Heart left ventricle (tissue), 16 donors: ENCODE measurements at places on chromosomes 13 and 19. TPM values are rescaled to one million over a fixed set of nuclear protein-coding genes. Genes with fewer than 3 reads are reported as not detected.

Gene STRN4
- 47.5 TPM for total RNA-seq

Gene GIPR
- total RNA-seq, result 5.6 TPM

Gene PRR22
- total RNA-seq, result 1.5 TPM

Gene EPS8L1
- total RNA-seq, result 2.9 TPM

GRCh38 chr19:56637976-56638555 lies 4.9 kb upstream of the SMIM17 start:
- peak; percentile 87 for DNase-seq

DNA sequence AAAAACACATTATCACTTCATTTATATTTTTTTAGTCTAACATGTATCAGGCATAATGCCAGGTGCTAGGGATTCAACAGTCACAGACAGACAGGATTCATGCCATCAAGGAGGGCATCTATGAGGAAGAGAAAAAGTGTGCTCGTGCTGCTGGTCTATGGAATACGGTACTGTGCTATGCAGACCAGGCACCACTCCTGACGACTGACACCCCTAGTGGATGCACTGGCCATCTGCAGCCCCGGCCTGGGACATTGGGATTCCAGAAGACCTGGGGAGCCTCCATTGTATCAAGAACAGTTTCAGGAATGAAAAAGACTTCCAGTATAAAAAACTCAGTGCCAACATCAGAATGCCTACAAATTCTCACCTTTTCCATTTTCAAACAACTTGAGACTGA lies 94.0 kb downstream of the KLF12 start:
- DNase-seq, result peak; percentile 59

DNA sequence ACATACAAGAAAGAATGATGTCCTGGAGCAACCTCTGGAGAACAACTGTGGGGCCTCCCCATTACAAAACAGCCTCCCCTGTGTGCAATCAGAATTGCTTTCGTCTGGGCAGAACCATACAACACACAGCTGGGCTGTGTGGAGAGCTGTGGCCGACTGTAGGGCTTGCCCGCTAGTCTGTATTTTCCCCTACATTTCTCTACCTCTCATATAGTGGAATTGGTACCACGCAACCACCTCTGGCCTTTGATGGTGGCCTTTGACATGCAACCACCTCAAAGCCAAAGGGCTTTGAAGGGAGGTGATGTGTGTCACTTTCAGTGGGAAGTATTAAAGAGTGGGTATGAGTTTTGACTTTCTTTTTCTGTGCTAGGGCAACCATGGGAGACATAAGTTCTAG lies 34.0 kb downstream of the GARRE1 start:
- DNase-seq, result no peak

GRCh38 chr13:69793783-69794453 lies 313.7 kb upstream of the ATXN8OS start:
- DNase-seq, result no peak

Gene ZNF415
- total RNA-seq, result 22.2 TPM

- DNase-seq, result no peak
Measured at GRCh38 chr19:42919757-42920079, 2.0 kb upstream of the PSG6 start.

Gene NPHS1
- total RNA-seq, result not detected
